Stimulated activated CD4-positive, alpha-beta T cell treated with anti-CD3 and anti-CD28 coated beads, Interleukin-2, amount 100 ng/mL, for 24 hours (primary cell): ENCODE measurements at places on chromosomes 13 and 19.

- no peak for DNase-seq
These were observed 1.0 kb upstream of the OR7C2 start for GRCh38 chr19:14940266-14940665.

DNA sequence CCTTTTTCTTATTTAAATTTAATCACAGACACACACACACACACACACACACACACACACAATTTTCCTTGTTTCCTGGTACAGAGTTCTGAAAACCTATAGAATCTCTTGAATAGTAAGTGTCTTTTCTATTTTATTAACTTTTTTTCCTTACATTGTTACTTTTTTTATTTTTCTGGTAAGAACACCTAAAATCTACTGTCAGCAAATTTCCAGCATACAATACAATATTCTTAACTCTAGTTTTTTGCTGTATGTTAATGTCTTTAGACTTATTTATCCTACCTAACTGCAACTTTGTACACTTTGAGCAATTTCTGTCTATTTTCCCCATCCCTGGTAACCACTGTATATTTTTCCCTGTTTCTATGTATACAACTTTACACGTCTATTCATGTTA is 1179.8 kb downstream of the SLITRK1 start:
- DNase-seq = no peak

DNA sequence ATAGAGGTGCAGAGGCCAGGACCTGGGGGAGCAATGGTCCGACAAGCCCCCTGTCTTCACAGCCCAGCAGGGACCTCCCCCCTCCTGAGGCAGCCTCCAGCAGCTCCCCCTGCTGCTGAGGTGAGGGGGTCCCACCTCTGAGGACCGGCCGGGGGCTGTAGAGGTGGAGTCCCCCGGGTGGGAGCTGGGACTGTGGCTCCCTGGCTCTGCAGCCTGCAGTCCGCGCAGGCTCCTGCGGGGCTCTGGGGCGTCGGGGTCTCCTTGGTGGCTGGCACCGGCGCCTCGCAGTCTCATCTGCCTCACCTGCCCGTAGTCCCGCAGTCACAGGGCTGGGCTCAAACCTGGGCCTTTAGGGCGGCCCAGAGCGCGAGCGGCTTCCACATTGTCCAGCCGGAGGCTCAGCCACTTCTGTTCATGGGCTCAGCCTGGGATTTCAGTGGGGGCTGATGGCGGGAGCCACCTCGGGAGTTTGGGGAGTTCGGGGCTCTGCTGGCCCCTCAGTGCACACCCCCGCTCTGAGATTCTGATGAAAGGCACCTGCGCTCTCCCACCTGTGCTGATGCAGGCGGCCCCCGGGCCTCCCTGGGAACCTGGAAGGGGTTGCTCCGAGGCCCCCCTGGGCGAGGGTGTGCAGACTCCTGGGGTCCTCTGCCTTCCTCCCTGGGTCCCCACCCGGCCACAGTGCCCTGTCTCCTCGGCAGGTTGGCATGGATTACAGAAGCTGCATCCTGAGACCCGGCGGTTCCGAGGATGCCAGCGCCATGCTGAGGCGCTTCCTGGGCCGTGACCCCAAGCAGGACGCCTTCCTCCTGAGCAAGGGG is 7.0 kb upstream of the ZNF554 start:
- no peak for DNase-seq

- DNase-seq = no peak
These were observed 113.2 kb downstream of the MYCBP2 start for GRCh38 chr13:77213644-77214043.

GRCh38 chr19:30711296-30711695 is 339.1 kb downstream of the ZNF536 start:
- DNase-seq = no peak
